ENCODE measurements at places on chromosomes 2 and 18. TPM values are rescaled to one million over a fixed set of nuclear protein-coding genes. Genes with fewer than 3 reads are reported as not detected.

DNA sequence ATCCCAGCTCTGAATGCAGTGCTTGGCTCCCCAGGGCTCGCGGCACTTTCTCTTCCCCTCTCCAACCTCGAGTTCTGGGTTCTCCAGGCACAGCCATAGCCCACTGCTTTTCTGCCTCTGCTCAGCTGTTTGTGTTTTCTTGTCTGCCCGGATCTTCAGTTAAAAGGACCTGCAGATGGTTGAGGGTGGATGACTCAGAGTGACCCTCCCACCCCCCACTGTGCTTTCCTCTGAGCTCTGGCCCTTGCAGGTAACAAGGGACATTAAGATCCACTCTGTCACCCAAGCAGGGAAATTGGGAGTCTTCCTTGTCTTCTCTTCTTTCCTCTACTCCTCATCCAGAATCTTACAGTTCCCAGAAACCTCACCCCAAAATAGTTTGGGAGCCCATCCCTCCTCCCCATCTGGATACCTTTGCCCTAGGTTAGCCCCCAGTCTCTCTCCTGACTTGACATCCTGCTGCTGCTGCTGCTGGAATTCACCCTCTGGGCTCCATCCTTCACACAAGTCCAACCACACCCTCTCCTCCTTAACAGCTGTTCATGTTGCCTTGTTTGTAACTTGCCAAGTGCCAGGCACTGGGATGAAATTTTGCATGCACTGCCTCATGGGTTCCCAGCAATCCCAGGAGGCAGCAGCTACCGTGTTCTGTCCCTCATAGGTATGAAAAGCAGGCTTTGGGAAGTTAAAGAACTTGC, 157.9 kb upstream of the TTC39C start:
- peak; percentile 4 for DNase-seq

- DNase-seq = peak; percentile 22
These were observed 204.2 kb downstream of the CYP26B1 start for GRCh38 chr2:71943238-71944182.

DNA sequence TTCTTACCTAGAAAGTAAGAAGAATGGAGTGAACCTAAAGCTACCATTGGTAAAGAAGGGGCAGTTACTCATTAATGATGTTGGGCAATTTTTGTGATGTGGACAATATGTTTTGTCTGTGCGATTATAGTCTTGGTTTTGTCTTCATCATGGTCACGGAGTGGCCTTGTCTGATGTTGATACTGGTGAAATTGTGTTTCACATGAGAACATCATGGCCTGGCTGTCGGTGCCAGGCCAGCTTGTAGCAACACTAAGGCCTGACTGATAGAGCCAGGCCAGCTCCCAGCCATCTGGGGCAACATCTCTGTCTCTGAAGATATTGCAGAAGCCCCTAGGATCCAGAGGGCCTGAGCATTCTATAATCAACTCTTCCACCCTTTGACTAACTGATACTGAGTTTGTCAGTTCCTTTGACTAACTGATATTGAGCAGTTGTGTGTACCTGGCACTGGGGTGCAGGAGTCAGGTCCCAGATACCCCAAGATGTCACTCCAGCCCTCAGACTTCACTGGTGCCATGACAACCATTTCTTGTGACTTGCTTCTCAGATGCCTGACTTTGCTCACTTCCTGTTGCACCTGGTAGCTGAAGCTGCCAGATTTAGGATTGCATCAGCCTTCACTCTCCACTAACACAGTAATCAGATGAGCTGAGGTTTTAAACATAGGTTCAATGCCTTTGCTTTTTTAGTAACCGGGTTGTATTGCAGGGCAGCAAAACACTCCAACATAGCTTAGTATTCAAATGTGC, 62.5 kb downstream of the RPIA start:
- DNase-seq = peak; percentile 9

DNA sequence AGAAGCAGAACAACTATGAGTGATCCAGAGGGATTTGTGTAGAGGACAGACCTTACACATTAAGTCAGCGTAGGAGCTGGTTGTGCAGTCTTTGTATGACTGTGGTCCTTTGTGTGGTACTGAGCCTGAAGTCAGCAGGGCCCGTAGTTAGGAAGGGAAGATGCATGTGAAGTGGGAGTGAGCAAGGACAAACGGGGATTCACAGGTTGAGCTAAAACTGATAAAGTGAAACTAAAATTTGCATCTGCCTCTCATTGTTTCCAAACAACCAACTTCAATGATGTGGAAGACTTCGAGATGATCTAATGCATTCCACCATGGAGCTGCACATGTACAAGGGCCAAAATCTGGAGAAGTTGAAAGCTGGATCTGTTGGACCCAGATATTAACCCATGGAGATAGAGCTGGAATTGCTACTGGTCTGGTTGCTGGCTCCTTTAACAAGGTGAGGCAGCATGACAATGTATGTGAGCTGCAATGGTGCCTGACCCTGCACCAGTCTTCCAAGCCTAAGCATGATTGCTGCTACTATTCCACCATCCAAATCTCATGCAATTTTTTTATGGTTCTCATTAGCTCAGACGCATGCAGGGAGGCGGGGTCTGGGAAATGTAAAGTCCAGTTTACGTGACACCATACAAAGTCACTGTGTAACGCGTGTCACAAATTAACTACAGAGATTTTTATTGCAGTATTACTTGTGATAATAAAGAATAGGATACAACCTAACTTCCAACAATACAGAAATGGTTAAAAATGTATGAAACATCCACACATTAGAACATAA, 12.1 kb upstream of the CYBRD1 start:
- DNase-seq = no peak

Gene MAL
- not detected for total RNA-seq

DNA sequence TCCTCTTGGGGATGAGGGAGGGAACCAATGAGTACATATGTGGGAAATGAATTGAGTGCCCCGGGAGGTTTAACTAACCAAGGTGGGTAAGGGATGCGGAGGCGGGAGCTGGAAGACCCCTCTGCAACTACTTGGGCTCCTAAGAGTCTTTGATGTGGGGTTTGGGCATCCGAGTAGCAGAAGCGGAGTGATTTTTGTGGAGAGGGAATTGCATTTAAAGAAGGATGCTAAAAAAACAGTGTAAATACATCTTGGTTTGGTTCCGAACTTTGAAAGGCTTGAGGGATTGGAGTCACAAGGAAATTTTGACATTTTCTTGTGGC, 215.7 kb downstream of the MCFD2 start:
- no peak for DNase-seq

- peak; percentile 38 for DNase-seq
These were observed 777 bp downstream of the MOCOS start for GRCh38 chr18:36187826-36188721.

Gene CXCR4
- total RNA-seq = under 0.01 TPM

DNA sequence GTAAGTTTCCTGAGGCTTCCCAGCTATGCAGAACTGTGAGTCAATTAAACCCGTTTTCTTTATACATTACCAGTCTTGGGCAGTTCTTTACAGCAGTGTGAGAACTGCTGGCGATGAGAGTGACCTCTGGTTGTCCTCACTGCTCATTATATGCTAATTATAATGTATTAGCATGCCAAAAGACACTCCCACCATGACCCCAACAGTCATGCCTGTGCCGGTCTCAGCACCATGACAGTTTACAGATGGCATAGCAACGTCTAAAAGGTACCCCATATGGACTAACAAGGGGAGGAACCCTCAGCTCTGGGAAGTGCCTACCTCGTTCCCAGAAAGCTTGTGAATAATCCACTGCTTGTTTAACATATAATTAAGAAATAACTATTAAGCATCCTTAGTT, 8.1 kb upstream of the IL1A start:
- DNase-seq = no peak

GRCh38 chr2:37377187-37377532, 32.7 kb downstream of the QPCT start:
- peak; percentile 88 for DNase-seq

GRCh38 chr2:219997341-219997851, 370.0 kb downstream of the SLC4A3 start:
- peak; percentile 50 for DNase-seq

GRCh38 chr2:39050109-39050508, 70.7 kb downstream of the SOS1 start:
- DNase-seq = peak; percentile 53

- DNase-seq = no peak
These were observed 100.1 kb upstream of the ITGB6 start for GRCh38 chr2:160300203-160300602.

- no peak for DNase-seq
These were observed 156.4 kb upstream of the PXDN start for GRCh38 chr2:1900732-1901131.

Data from fibroblast of lung (primary cell).